ENCODE measurements at places on chromosomes 3 and 15.

GRCh38 chr15:48974882-48975281 is 11.2 kb upstream of the SHC4 start:
- H3K27ac ChIP-seq: no peak overlapping the region
- H3K4me1 ChIP-seq: peaks cover 2% of the 10 kb centered on the region
- H3K4me3 ChIP-seq: no peak overlapping the region
- no peaks in the 10 kb centered on the region for H3K36me3 ChIP-seq
- no peak for DNase-seq

GRCh38 chr3:46670000-46670890 is 23.2 kb downstream of the ALS2CL start:
- H3K4me3 ChIP-seq: no peak overlapping the region
- H3K36me3 ChIP-seq: no peaks in the 10 kb centered on the region
- peaks cover 8% of the 10 kb centered on the region for H3K27me3 ChIP-seq
- no peaks in the 10 kb centered on the region for H3K4me1 ChIP-seq
- no peak for DNase-seq
- no peak overlapping the region for H3K27ac ChIP-seq

DNA sequence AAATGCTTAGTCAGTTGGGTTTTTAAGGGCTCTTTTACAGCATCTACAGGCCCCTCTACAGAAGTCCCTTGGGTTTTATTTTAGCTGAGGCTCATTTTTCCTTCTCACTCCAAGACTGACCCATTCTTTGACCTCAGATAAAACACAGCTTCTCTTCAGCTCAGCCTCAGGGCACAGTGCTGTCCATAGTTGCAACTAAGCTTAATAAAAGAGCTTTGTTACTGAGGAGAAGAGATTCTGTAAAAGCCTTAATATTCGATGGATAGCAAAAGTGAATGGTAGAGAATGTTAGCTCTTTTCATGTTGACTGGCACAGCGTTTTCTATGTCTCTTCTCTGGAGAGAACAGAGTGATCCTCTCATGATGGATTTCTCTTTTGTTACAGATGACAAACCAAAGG is 277.9 kb downstream of the BBX start:
- no peaks in the 10 kb centered on the region for H3K27me3 ChIP-seq
- H3K27ac ChIP-seq: no peak overlapping the region
- no peak for DNase-seq
- H3K4me3 ChIP-seq: no peak overlapping the region
- H3K4me1 ChIP-seq: peaks cover 6% of the 10 kb centered on the region
- peaks cover 67% of the 10 kb centered on the region for H3K36me3 ChIP-seq

DNA sequence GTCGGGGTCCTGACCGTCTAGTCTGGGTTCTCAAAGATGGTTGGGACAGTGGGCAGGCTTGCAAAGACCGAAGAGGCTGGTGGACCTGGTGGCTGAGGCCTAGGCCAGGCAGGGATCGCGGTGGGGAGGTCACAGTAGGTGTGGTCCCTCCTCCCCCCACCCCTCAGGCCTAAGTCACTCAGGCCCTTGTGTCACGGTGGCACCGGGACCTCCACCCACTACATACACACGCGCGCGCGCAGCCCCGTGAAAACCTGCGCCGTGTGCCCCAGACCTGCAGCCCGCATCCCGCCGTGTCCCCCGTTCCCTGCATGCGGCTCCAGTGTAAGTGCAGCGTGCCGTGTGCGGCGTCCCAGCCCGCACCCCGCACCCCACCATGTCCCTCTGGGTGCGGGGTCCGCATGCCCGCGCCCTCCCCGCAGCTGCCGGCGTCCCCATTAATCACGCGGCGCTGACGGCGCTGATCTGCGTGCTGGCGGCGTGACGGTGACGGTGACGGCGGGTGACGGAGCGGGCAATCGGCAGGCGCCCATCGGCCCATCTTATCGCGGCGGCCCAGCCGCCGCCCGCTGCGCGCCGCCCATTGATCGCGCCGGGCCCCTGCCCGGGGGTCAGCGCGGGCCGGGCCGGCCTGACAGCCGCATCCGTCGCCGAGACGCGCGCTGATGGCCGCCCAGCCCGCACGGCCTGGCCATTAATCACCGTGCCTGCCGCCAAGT is 24.4 kb downstream of the SEC61A1 start:
- no peaks in the 10 kb centered on the region for H3K27me3 ChIP-seq
- peaks cover 32% of the 10 kb centered on the region for H3K36me3 ChIP-seq
- peak overlapping the region; percentile 77 for H3K4me3 ChIP-seq
- DNase-seq: no peak
- H3K27ac ChIP-seq: no peak overlapping the region

GRCh38 chr3:175107231-175107630 is 248.1 kb downstream of the NAALADL2 start:
- no peaks in the 10 kb centered on the region for H3K27me3 ChIP-seq
- H3K27ac ChIP-seq: no peak overlapping the region
- DNase-seq: no peak
- no peaks in the 10 kb centered on the region for H3K36me3 ChIP-seq

GRCh38 chr3:139657936-139658335 is 19.8 kb downstream of the NMNAT3 start:
- H3K4me3 ChIP-seq: no peak overlapping the region
- H3K27me3 ChIP-seq: no peaks in the 10 kb centered on the region
- DNase-seq: no peak
- no peaks in the 10 kb centered on the region for H3K4me1 ChIP-seq

DNA sequence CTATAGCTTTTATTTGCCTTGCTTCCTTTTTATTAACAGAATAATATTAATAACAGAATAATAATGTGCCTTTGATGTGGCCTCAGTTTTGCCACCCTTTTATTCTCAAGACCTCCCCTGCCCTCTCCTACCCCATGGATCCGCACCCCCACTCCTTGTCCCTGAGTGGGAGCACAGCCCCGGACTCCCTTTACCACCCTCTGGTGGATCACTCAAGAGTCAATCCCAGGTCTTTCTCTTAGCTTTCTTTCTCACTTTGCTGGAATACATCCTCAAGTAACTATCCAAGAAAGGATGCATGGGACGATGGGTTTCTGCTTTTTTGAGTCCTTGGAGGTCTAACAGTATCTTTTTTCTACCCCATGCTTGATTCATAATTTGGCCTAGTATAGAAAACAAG is 63.4 kb downstream of the KLF13 start:
- H3K27ac ChIP-seq: peak overlapping the region; percentile 96
- peak overlapping the region; percentile 91 for H3K4me3 ChIP-seq
- no peak for DNase-seq
- no peaks in the 10 kb centered on the region for H3K27me3 ChIP-seq
- peaks cover 55% of the 10 kb centered on the region for H3K4me1 ChIP-seq

- DNase-seq: peak; percentile 64
- H3K4me1 ChIP-seq: peaks cover 5% of the 10 kb centered on the region
- peaks cover 75% of the 10 kb centered on the region for H3K27me3 ChIP-seq
- H3K27ac ChIP-seq: no peak overlapping the region
- H3K4me3 ChIP-seq: peak overlapping the region; percentile 63
Measured at GRCh38 chr3:10738688-10739372, 77.2 kb upstream of the SLC6A11 start.

DNA sequence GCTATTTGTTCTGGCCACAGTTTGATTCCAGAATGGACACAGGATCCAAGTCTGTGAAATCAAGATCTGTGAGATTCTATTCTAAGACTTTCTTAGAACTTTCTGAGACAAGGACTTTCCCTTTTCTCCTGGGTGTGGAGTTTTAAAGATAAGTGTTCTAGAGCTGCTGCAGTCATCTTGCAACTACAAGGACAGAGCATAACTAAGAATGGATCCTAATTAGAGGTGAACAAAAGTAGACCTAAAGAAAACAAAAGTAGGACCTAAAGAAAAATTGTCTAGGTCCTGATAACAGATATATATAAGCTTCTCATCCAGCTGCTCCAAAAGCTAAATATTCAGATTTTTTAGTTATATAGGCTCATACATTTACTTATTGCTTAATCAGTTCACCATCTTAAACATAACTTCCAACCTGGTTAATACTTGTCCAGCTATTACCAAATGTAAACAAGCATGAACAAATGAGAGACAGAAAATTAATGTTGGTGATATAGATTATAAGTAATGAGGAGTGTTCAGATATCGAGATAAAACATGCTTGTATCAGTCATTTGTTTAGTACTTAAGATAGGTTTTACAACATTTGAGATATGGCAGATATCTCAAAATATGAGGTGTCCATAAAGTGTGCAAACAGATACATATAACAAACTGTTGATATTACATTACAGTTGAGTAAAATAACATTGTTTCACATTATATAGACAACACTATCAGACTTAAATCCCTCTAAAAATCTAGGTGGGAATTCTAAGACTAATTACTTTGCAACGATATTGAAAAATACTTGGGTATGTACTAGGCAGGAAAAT is 75.1 kb downstream of the CD200 start:
- H3K36me3 ChIP-seq: no peaks in the 10 kb centered on the region
- peaks cover 3% of the 10 kb centered on the region for H3K27me3 ChIP-seq
- no peak overlapping the region for H3K4me3 ChIP-seq
- DNase-seq: no peak

GRCh38 chr15:53434174-53434678 is 325.2 kb downstream of the WDR72 start:
- no peaks in the 10 kb centered on the region for H3K4me1 ChIP-seq
- no peak overlapping the region for H3K27ac ChIP-seq
- H3K27me3 ChIP-seq: no peaks in the 10 kb centered on the region
- H3K36me3 ChIP-seq: no peaks in the 10 kb centered on the region
- no peak for DNase-seq

- peak overlapping the region; percentile 93 for H3K4me3 ChIP-seq
- H3K4me1 ChIP-seq: peaks cover 16% of the 10 kb centered on the region
- H3K27me3 ChIP-seq: peaks cover 26% of the 10 kb centered on the region
Measured at GRCh38 chr15:62391641-62392262, 226.7 kb upstream of the C2CD4B start.

DNA sequence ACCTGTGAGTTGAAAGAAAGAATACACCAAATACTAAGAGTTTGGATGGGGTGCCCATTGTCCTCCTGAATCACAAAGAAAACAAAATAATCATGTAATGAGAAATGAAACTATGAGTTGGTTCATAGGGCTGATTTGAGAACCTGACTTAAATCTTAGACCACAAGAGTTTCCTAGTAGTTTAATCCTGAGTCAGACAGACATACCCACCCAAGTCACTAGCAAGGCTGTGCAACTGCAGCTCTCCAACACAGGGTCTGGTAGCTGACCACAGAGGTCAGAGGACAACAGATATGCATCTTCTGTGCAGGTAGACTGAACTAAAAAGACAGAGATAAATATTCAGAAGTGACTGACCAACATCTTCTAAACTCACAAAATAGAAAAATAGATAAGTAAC is 296.3 kb upstream of the TMCO5A start:
- H3K36me3 ChIP-seq: no peaks in the 10 kb centered on the region
- H3K27ac ChIP-seq: no peak overlapping the region
- H3K4me1 ChIP-seq: no peaks in the 10 kb centered on the region
- H3K4me3 ChIP-seq: no peak overlapping the region
- H3K27me3 ChIP-seq: no peaks in the 10 kb centered on the region
- DNase-seq: no peak

- H3K27ac ChIP-seq: no peak overlapping the region
- no peaks in the 10 kb centered on the region for H3K36me3 ChIP-seq
- H3K27me3 ChIP-seq: peaks cover 43% of the 10 kb centered on the region
- DNase-seq: no peak
Measured at GRCh38 chr15:79248183-79248582, 34.3 kb upstream of the ANKRD34C start.

DNA sequence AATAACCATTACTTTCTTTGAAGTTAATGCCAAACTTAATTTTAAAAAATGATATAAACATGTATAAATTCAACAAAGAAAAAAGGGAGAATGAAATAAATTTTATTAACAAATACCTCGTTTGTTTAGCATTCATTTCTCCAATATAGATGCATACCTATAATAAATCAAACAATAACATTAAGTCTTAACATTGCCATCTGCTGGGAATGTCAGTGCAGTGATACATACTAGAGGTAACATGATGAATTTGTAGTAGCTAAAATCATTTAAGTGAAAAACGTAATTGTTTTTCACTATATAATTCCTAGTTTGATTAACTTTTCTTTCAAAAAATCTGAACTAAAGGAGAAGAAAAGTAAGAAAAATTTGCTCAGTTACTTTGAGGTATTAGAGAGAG is 340.2 kb upstream of the CBLB start:
- H3K4me1 ChIP-seq: peaks cover 20% of the 10 kb centered on the region
- H3K27me3 ChIP-seq: no peaks in the 10 kb centered on the region
- no peak overlapping the region for H3K4me3 ChIP-seq
- DNase-seq: no peak

- H3K4me1 ChIP-seq: no peaks in the 10 kb centered on the region
- peak within 1 kb of the TSS; percentile 86 for H3K27ac ChIP-seq
- peak within 1 kb of the TSS; percentile 89 for H3K4me3 ChIP-seq
- peaks cover 65% of the 10 kb centered on the region for H3K27me3 ChIP-seq
Measured at GRCh38 chr3:151085227-151085888, at the start of gene MED12L. MED12L (plus strand) TSS chr3:151085664; CDS start chr3:151086927, 1,263 bp downstream.

DNA sequence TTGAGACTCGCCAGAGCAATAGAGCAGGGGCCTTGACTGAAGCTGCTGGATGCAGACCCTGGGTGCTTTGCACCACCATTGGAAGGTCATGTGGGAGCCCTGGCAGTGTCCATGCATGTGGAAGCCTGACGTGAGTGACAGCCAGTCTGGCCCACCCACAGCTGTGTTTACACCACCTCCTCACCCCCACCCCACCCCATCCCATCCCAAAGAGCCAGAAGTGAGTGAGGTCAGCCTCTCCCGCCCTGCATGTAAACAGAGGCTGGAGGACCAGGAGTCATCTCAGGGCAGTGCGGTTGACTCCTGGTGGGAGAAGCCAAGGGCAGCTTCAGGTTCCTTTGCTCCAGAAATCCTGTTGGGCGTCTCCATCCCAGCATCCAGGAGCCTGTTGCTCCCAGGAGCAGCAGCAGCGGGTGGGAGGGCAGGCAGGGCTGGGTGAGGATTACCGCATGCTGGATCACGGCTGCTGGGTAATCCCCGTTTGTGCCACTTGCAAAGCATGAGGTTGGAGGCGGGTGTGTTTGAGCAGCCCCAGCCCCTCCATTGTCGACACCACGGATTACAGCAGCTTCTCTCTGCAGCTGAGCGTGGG is 44.6 kb downstream of the CORO2B start:
- H3K4me1 ChIP-seq: no peaks in the 10 kb centered on the region
- H3K27me3 ChIP-seq: peaks cover 80% of the 10 kb centered on the region
- H3K36me3 ChIP-seq: no peaks in the 10 kb centered on the region
- no peak overlapping the region for H3K27ac ChIP-seq
- H3K4me3 ChIP-seq: no peak overlapping the region
